ENCODE measurements at places on chromosomes 12 and 14.

- no peak for DNase-seq
Measured at GRCh38 chr12:93829016-93829415, 151.8 kb downstream of the CRADD start.

GRCh38 chr12:2244013-2244861, 191.4 kb downstream of the CACNA1C start:
- no peak for DNase-seq

DNA sequence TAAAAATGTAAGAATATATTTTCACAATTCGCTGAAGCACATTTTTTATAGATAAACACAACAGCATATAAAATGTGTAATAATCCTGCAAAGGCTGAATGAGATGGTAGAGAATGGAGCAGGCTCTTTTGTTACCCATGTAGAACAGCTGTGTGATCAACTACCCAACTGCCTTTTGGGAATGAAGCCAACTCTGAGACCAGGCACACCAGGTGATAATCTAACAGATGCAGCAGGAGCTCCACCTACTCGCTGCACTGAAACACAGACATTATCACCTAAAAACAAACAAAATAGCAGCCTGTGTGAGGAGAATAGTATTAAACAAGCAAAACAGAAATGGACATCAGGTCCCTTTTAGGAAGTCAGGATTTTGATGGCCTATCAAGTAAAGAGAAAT, 183.3 kb downstream of the CCDC59 start:
- DNase-seq = peak; percentile 93

GRCh38 chr14:58634406-58635090, 3.2 kb upstream of the DACT1 start:
- no peak for DNase-seq

- DNase-seq = no peak
Measured at GRCh38 chr14:96881713-96882112, 84.5 kb downstream of the VRK1 start.

- peak; percentile 42 for DNase-seq
Measured at GRCh38 chr14:78933948-78934524, 763.9 kb downstream of the NRXN3 start.

- DNase-seq = no peak
Measured at GRCh38 chr12:13790317-13790716, 191.1 kb downstream of the GRIN2B start.

- DNase-seq = peak; percentile 82
Measured at GRCh38 chr14:100498068-100498467, 89.1 kb downstream of the BEGAIN start.

DNA sequence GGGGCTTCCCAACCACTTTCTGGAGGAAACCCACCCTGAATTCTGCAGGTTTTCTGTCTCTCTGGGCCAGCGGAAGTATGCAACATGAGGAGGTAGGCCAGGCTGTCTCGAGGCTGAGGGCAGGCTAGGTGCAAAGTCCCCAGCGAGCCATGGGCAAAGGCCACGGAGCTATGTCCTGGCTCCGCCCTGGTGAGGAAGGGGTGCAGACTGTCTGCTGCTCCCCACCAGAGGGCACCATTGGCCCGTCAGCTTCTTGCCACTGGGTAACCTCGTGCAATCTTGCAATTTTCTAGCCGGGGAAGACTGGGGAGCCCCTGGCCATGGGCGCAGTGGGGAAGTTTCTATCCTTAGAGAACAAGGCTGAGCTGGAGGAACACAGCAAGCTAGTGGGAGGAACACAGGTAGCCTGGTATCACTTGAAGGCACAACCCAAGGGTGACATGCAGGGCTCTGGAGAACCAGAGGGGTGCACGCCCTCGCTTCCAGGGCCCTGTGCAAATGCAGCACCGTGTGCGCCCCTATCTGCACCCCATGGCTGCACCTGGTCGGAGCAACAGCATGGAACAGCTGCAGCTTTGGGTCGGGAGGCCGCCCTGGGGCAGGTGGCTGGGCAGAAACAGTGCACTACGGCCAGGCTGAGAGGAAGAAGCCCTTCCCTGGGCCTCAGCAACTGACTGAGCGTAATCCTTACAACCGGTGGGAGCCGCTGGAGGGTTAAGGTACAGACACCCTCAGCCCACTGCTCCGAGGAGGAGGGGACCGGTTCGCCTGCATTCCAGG, 27.6 kb upstream of the RPLP0 start:
- DNase-seq = peak; percentile 70

DNA sequence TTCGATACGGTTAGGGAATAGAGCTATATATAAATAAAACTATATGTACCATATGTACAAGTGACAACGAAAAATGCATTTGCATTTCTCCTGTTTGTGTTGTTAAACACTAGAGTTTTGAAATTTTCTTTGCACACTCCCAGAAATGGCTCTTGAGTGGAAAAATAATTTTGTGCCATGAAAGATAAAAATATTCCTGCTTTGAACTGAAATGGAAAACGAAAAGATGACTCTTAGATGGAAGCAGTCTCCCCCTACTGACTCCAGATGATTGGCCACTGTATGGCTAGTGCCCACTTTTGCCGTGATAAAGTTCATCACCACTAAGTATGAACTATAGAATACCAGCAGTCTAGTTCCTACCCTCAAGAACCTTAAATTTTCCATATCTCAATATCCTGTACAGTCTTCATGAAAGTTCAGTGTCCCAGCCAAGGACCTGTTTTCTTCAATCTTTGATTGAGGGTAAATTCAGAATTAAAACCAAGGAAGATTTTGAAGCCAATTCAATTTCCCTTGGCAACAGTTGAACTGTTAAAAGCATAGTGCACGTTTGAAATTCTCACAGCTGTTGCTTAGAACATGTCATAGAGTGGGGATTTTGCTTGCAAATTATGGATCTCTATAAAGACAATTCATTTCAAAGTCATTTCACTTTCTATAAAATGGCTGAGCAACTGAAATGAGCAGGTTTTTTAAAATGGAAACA, 1.6 kb upstream of the PPP2R5E start:
- DNase-seq = no peak

GRCh38 chr12:122312926-122313325, 46.6 kb upstream of the VPS33A start:
- no peak for DNase-seq

DNA sequence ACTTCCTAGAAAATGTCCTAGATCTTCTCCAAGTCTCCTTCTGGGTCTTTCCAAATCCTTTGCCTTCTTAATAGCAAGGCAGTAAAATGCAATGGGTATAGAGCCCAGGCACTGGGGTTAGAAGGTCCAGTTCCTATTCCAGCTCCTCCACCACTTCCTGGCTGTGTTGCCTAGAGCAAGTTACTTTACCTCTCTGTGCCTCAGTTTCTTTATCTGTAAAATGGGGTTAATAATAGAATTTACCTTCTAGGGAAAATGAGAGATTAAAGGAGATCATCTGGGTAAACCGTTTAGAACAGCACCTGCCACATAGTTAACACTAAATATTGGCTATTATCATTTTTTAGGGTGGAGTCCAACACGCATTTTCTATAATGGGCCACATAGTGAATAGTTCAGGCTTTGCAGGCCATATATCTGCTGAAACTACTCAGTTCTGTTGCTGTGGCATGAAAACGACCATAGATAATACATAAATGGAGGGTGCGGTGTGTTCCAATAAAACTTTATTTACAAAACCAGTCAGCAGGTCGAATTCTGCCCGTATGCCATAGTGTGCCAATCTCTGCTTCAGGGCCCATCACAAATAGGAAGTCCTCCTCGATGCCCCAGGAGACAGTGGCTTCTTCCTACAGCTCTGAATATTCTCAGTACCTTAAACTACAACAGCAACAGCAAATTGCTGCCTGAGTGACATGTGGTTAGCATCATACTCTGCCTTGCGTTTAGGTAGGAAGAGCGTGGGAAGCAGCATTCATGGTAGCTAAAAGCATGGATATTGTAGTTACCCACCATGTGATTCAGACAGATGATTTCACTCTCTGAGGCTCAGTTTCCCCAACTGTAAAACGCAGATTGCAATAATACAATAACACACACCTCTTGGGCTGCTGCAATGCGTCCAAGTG, 60.9 kb downstream of the SVOP start:
- no peak for DNase-seq

- DNase-seq = no peak
Measured at GRCh38 chr12:87921621-87922020, 107.6 kb downstream of the C12orf50 start.

GRCh38 chr14:68857516-68858070, 64.7 kb upstream of the ZFP36L1 start:
- no peak for DNase-seq

GRCh38 chr12:123449249-123449733, 8.6 kb upstream of the SNRNP35 start:
- no peak for DNase-seq

GRCh38 chr12:93502802-93503623, 35.7 kb downstream of the MRPL42 start:
- no peak for DNase-seq

DNA sequence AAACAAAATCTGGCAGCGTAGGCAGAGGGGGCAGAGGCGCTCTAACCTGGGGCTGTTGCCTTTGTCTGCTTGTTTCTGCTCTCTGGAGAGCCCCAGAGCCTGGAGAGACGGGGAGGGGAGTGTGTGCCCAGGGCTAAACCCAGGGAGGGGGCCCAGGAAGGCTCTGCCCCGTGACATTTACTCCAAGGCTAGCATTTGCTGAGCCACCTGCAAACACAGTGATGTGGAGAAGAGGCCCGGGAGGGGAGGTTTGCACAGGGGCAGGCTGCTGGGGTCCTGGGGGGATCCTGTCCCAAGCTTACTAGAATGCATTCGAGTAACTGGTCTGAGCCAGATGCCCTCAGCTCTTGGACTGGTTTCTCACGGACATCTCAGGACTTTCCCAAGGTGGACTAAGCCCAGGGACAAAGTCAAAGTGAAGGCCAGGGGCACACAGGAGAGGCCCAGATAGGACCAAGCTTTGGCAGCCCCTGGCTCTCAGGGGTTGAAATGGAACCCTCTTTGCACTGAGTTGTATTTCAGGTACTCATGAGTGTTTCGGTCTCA, 12.0 kb downstream of the MEG3 start:
- no peak for DNase-seq

DNA sequence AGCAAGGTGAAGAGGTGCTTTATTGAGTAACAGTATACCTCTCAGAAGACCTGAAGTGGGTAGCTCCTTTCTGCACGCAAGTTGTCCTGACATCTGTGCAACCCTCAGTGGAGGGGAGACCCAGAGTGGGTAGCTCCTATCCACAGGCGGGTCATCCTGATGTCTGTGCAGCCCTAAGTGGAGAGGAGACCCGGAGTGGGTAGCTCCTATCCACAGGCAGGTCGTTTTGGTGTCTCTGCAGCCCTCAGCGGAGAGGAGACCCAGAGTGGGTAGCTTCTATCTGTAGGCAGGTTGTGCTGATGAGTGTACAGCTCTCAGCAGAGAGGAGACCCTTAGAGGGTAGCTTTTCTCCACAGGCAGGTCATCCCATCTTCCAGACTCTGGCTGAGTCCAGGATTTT, 45.1 kb upstream of the PRPF39 start:
- no peak for DNase-seq

- DNase-seq = no peak
Measured at GRCh38 chr14:29030970-29031369, 264.4 kb downstream of the FOXG1 start.

DNA sequence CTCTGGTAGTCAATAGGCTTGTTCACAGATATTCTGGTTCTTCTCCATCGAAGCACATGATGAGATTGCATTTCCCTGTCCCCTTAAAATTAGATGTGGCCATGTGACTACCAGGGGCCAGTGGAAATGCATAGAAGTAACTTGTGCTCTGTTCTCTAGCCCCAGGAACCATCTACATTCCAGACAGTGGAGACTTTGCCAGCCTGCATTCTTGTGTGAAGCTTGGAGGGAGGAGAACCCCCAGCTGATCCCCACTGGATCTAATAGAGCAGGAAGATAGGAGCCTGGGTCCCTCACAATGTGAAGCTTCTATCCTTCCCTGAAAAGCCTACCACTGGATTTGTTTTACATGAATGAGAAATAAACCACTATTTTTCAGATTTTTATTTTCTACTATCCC, 130.1 kb downstream of the KITLG start:
- no peak for DNase-seq

GRCh38 chr14:89856871-89857345, 97.6 kb downstream of the EFCAB11 start:
- no peak for DNase-seq

DNA sequence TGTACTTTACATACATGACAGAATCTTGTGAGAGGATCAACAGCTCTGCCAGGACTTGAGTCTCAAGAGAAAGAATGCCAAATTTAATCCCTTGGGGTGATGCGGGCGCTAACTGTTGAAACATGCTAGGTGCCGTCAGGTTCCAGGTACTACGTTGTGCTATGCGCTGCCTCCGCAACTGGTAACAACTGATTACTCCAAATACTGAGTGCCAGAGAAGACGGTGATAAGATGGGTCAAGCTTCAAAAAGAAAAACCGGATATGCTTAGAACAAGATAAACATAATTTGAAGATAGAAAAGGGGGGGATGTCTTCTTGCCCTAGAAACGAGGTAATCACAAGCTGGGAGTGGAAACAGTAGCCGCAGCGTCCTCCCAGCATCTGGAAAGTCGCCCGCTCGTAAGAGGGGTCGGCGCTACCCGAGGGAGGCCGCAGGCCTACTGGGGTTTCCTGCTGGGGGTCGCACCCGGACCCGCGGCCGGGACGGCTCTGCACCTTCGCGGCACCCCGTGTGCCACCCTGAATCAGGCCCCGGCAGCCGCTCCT, 678 bp downstream of the ZBTB25 start:
- peak; percentile 28 for DNase-seq

DNA sequence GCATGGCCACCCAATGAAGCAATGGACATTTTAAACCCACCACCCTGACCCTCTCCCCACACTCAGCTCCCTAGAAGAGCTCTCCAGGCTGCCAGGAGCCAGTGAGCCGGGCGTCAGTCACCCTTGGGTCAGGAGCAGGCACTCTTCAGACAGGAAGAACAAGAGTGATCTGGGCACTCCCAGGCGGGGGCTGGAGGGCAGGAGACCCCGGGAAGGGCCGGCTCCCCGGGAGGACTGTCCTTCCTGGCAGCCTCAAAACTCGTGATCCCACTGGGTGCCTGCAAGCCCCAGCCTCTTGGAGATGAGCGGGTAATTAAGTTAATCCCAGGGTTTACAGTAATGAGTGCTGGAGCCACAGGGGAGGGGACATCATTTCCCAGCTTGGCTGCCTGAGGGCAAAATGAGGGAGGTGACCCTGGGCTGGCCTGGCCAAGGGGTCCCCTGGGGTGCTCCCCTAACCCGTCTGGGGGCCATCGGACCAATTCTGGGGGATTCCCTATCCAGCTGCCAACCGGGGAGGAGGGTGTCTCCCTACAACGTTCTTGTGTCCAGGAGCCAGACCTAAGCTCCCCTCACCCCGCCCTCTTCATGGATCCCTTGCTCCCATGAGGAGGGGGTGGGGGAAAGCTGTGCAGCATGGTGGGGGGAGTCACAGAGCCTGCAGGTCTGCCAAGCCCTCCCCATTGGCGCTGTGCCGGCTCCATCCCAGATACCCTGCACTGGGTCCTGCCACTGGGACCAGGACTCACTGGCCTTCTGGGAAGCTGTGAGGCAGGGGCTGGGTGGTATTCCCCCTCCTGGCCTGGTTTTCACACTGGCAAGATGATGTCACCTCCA, 59.2 kb downstream of the CCNK start:
- DNase-seq = no peak

- no peak for DNase-seq
Measured at GRCh38 chr12:127169321-127170181, 1097.4 kb upstream of the TMEM132C start.

- no peak for DNase-seq
Measured at GRCh38 chr14:94478420-94478819, 2.4 kb upstream of the SERPINA9 start.

Measured in NCI-H2171 (cell line).